ENCODE measurements at places on chromosomes 6 and 20.
A peak's percentile ranks its signal among the peaks of the same experiment; 100 is the strongest.

GRCh38 chr6:143611580-143611979 is 66.2 kb upstream of the PHACTR2 start:
- no peak for DNase-seq

DNA sequence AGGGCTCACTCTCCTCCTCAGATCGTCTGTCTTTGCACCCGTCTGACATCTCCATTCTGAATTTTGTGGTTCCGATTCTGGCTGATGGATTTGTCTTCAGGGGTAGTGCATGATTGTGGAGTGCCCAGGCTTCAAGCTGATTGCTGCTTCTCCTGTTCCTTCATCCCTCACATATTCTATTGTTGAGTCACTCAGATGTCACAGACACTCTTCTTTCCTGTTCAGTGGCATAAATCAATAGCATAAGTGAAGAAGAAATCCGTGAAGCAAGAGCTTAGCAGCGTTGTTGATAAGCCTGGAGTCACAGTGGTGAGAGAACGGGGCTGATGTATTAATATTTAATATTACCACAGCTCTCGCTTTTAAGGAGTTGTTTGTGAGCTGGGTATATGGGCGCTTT is 152.5 kb downstream of the MTHFD1L start:
- no peak for DNase-seq

DNA sequence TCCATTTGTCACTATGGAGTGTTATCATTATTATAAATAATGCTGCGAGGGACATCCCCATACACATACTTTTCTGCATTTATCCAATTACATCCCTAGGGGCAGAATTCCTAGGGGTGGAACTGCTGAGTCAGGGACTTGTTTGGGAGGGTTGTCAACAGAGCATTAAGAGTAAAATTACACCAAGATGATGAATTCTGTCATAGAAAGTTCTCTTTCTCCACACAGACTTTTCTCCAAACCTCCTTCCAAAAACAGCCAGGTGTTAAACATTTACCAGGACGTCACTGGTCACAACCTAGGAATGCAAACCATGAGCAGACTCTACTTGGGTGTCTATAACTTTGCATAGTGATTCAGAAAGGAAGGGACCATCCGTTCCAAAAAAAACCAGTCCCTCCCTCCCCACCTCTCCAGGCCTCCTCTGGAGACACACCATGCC is 95.5 kb downstream of the PRND start:
- no peak for DNase-seq

GRCh38 chr6:142395266-142395665 is 93.5 kb downstream of the ADGRG6 start:
- no peak for DNase-seq

- DNase-seq: no peak
Measured at GRCh38 chr20:43262341-43262740, 72.6 kb upstream of the PTPRT start.

- DNase-seq: no peak
Measured at GRCh38 chr20:57947421-57948179, 237.8 kb upstream of the PMEPA1 start.

DNA sequence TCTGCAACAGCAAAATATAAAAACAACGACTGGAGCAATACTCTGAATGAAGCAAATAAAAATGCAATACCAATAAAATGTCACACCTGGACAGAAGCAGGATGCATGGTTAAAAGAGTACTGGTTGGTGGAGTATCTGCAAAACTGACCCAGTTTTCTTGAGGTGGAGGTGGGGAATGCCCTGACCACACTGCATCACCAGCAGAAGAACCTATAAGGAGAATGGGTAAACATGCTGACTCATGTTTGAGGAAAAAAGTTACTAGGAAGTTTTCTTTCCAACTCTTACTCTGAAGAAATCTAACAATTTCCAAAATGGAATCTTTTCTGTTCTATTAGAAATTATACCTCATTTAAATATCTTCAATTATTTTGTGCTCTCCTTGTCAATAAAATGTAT is 43.6 kb downstream of the REPS1 start:
- DNase-seq: no peak

GRCh38 chr20:51350941-51351631 is 191.4 kb downstream of the NFATC2 start:
- no peak for DNase-seq

DNA sequence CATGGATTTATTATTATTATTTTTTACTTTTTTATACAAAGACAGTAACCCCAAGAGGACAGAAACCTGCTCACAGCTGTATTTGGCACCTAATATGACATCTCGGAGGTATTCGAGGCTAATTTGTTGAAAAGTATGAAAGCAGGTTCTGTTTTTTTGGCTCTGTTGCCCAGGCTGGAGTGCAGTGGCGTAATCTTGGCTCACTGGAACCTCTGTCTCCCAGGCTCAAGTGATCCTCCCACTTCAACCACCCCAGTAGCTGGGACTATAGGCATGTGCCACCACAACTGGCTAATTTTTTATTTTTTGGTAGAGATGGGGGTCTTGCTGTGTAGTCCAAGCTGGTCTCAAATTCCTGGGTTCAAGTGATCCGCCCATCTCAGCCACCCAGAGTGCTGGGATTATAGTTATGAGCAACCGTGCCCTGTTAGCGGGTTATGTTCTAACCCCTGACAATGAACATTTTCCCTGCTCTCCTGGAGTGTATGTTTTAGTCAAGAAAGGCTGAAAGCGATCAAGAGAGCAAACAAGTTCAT is 53.7 kb upstream of the ZNF217 start:
- no peak for DNase-seq

- DNase-seq: no peak
Measured at GRCh38 chr6:169807699-169808607, 56.5 kb downstream of the ERMARD start.

DNA sequence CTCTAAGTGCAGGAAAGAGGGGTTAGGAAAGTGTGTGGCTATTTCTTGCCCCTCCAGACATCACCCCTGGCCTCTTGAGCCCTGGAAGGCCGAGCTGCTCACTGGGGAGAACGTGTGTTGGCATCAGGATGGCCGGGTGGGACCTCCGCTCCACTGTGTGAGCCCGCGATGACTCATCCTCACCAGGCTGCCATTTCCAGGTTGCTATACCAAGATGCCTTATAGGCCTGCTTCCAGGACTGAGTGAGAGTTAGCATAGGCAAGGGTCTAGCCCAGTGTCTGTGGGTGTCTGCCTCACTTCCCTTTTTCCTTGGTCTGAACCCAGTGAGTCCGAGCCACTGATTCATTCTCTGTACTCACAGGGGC is 105.0 kb downstream of the MRPL14 start:
- no peak for DNase-seq

DNA sequence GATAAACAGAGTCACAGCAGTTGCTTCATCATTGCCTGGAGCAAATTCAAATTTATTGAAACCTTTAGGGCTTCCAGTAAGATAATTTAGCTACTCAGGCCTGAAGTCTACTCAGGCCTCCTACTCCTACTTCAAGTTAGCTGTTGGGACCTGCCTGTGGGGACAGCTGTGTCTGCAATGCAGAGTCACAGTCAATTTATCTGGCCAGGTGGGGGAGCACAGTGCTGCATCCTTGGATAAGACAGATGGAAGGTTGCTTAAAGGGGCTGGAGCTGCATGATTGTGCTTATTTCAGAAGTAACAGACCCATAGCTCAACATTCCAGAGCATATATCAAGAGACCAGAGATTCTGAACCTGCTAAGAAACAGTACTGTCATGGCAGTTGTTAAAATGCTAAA is 932.1 kb downstream of the QKI start:
- DNase-seq: no peak

- DNase-seq: no peak
Measured at GRCh38 chr6:18280084-18280483, 15.8 kb upstream of the DEK start.

- DNase-seq: no peak
Measured at GRCh38 chr20:41615676-41616075, 2.5 kb downstream of the CHD6 start.

DNA sequence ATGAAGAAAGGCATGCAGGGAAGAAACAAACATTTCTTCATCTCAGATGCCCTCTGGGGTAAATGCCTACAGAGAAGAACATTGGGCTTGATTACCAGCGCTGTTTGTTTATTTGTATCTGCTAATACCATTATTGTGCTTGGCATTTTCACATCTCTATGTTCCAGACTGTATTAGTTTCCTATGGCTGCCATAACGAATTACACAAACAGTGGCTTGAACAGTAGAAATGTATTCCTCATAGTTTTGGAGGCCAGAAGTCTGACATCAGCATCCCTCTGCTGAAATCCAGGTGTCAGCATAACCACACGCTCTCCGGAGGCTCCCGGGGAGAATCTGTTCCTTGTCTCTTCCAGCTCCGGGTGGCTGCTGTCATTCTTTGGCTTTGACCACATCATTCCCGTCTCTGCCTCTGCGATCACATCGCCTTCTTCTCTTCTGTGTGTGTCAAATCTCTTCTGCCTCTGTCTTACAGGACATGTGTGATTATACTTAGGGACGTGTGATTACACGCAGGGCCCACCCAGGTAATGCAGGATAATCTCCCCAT is 241.6 kb upstream of the SUPT3H start:
- DNase-seq: no peak

DNA sequence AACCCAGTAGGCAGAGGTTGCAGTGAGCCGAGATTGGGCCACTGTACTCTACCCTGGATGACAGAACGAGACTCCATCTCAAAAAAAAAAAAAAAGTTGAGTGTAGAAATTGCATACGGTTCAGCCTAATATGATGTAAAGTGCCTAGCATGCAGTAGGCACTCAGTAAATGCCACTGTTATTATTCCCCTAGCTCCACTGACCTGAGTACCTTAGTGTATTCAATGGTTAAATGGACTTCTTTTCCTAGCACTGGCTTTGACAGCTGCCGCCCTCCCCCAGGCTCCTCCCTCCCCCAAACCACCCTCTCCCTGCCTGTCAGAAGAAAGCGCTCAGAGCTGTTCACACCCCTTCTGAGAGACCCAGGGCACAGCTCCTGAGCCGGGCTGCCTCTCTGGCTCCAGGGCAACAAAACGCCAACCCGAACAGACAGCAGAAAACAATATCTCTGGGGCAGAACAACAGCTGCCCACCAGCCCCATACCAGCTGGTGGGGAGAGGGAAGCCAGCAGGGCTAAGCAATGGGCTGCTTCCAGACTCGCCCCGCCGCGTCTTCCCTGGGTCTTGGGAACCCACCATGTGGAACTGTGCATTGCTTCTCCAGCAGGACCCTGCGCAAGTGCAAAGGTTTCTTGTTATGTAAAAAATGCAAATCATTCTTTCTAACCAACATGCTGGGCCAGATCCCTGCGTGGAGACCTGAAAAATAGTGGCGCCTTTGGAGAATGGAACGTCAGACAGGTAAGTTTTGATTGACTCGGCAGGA is 4.5 kb downstream of the CPNE5 start:
- DNase-seq: no peak

DNA sequence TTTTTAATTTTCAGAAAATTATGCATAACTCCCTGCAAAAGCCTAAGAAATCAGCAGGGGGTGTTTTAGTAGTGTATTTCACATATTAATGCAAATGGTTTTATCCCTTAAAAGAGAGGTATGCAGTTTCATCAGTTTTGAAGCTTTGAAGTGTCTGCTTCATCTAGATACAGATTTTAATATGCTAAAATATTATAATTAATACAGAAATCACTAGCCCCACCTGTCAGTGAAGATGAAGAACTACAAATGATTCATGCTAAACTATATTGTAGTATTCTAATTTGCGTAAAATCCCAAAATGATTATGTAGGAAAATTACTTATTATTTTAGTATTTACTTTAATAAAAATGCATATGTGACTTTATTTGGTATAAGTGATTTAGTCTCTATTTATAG is 2.9 kb upstream of the TFB1M start:
- no peak for DNase-seq

GRCh38 chr20:17345321-17345720 is 118.5 kb downstream of the PCSK2 start:
- no peak for DNase-seq

- DNase-seq: no peak
Measured at GRCh38 chr6:45500924-45501816, 123.4 kb upstream of the SUPT3H start.

- DNase-seq: no peak
Measured at GRCh38 chr20:24739746-24740145, 209.3 kb upstream of the CST7 start.

GRCh38 chr20:57560554-57561355 is at the start of gene PCK1:
Gene PCK1, plus strand, starts transcription at chr20:57561110. Its CDS starts 302 bp downstream, at chr20:57561412.
- no peak for DNase-seq

DNA sequence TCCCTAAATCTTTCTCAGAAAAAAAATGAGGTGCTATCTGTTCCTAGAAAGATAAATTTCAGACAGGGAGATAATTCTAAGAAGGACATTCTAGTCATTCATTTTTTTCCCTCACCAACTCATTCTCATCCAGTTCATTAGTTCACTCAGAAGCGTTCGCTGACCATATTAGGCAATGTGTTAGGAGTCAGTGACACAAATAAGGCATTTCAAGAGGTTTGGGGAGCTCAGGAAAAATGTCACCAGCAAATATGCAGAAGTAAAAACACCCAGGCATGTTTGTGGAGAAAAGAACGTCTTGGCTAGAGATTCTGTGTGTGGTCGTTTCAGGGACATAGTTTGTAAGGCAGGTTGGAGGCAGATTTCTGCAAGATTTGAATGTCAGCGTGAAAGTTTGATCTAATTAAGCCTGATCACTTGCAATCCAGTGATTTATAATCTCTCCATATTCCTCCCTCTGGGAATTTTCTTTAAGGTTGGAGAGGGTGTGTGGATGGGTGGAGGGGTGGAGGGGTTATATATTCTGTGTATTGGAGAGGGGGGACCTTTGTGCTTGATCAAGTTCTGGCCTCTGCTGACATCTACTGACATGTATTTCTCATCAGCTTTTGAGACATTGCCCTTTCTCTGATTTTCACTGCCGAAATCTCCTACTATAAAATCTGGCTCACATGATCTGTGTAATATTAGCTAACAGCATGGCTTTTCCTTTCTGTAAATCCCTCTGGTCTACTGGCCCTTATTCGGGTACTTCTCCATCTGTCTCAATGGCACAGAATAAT is 3.6 kb downstream of the MYCT1 start:
- DNase-seq: no peak

DNA sequence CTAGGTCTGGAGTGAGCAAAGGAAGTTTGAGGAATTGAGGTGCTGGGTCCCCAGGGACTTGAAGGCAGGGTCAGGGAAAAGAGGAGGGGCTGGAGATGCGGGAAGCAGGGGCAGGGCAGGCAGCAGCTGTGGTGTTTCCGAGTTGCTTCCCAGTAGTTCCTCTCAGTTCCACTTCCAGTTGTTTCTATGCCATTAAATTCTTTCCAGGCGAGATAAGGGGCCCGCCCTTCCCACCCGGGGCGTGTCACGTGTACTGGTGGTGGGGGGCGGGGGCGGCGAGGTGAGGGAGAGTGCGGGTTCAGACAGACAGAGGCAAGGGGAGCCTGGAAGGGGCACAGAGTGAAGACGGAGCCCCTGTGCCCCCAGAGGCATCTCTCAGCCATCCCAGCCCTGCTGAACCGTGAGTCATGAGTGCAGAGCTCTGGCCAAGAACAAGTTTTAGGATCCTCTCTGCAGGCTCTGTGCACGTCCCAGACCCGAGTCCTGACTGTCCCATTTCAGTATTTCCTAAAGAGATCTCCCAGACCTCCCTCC is 977 bp downstream of the TNXB start:
- no peak for DNase-seq

- DNase-seq: no peak
Measured at GRCh38 chr6:5004373-5005037, 668 bp upstream of the RPP40 start.

GRCh38 chr20:62740286-62741141 is 31.9 kb downstream of the NTSR1 start:
- peak; percentile 70 for DNase-seq

- DNase-seq: no peak
Measured at GRCh38 chr20:59013959-59014608, 5.1 kb upstream of the TUBB1 start.

Measured in stimulated activated CD4-positive, alpha-beta T cell treated with anti-CD3 and anti-CD28 coated beads, Interleukin-15, amount 100 ng/mL, for 1 hour (primary cell).